ENCODE measurements at places on chromosomes 2 and 18.

DNA sequence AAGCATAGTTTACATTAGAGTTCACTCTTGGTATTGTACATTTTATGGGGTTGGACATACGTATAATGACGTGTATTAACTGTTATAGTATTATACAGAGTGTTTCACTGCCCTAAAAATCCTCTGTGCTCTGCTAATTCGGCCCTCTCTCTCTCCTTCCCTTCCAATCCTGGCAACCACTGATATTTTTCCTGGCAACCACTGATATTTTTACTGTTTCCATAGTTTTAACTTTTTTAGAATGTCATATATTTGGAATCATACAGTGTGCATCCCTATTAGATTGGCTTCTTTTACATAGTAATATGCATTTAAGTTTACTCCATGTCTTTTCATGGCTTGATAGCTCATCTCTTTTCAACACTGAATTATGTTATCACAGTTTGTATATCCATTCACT, 526.7 kb downstream of the RIT2 start:
- no peak for DNase-seq

DNA sequence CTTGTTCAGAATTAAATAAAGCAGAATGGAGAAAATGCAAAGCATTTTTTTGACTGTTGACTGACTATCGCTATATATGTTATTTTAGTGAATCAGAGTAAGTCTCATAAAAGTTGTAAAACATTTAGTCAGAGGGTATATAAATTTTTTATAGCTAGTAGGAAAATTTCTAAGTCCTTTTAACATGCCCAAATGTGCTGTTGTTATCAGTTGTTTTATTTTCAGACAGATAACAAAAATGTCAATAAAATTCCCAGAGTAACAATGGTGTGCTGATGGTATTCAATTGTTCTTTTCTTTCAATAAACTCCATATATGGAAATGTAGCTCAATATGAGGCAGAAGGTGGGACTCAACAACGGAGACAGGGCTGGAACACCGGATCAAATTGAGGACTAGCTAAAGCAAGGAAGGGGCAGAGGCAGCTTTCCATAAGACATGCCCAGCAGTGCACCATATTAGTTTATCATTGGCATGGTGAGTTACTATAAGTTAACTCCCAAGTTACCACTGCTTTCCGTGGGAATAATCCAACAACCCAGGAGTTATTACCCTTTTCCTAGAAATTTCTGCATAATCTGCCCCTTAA, 26.6 kb downstream of the GULP1 start:
- DNase-seq, result no peak

DNA sequence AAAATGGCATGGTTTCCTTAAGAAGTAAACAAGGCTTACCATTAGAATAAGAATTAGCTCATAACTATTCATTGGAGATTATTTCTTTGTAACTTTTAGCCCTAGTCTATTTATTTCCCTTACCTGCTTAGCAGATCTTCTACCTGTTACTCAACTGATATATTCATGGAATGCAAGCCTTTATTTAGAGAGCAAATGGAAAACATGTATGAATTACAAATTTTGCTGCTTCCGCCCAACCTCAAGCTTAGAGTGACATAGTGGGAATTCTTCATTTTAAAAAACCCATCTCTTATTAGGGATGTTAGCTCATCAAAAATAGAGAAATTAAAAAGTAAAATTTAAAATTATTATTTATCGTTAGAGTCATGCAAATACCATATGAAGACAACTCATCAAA, 110.9 kb downstream of the STRN start:
- DNase-seq, result no peak

DNA sequence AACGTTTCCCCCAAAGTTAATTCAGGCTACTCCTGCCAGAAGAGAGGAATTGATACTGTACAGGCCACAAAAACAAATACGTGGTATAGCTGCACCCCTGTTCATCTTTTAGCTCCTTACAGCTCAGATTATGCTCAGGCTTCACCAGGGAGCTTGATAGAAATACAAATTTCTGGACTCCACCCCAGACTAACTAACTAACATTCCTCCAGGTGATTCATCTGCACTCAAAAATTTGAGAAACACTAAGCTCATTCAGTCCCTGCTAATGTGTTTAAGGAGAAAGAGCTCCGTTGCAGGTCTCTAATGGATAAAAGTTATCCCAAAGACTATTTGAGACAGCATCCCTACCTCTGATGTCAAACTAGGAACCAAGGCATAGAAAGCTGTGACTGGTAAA, 36.8 kb upstream of the UNC80 start:
- DNase-seq, result no peak

DNA sequence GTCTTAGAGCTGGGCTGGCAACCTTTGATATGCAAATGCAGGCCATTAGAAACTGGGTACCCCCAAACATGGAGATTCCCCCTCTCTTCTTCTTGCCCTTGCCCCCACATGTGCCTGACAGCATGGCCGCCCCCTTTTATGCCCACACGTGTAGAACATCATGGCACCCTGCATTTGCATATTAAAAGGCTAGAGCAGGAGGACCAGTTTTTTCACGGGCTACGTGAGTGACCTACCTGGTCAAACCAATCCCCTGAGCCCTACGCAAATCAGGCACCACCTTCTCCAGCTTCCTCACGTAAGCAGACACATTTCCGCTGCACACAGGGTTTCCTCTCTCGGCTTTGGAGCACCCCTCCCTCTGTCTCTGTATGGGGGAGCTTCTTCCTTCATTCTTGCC, 110.9 kb upstream of the COPS8 start:
- no peak for DNase-seq

DNA sequence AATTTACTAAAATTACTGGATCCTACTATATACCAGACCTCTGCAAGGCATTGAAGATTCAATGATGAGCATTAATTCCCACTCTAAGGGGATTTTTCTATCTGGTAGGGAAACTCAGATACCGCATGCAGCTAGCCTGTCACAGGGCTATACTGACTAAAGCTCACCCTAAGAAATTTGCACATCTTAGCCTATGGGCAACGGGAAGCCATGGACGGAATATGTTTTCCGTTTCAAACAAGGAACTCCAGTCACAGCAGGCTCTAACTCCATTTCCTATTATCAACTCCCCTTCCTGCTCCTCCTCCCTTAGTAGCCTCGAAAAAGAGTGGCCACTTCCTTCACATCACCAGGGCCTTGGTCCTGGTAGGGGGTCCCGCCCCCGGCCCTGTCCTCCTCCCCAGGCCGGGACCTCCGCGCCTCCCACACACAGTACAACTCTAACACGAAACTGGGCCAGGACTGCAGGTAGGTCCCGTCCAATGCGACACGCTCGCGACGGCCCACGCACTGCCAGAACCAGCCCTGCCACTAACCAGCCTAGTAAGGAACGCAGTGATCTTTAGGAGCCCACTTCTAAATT, 659 bp upstream of the COX5B start:
- no peak for DNase-seq

GRCh38 chr2:23592061-23592685, 207.2 kb downstream of the KLHL29 start:
- DNase-seq, result no peak

DNA sequence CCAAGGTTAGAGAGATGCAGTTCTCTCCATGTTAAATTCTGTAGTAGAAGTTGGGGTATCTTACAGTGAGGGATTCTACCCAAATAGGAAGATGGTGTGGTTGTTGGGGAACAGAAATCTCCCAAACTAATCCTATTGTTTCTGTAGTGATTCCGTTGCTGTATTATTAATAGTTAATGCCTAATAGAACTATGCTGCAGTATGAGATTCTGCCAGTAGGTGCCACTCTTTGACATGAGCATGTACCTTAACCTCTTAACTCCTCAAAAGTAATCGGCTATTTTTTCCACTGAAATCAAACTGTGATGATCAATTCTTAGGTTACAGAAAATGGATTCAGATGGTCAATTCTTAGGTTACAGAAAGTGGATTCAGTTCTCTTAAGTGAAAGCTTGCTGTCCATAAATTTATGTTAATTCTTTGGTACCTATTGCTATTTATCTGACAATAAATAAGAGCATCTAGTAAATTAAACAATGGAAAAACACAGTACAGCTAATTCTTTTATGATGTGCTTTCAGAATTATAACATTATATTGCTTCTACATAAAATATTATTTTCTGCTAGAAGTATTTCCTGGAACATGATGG, 97.9 kb upstream of the DLX2 start:
- DNase-seq, result peak; percentile 30

- peak; percentile 55 for DNase-seq
Measured at GRCh38 chr2:208466151-208466919, 59.7 kb downstream of the PTH2R start.

GRCh38 chr2:143503280-143503679, 374.1 kb downstream of the ARHGAP15 start:
- no peak for DNase-seq

- DNase-seq, result peak; percentile 43
Measured at GRCh38 chr18:41745166-41746049, 209.6 kb upstream of the PIK3C3 start.

GRCh38 chr2:240821429-240821778, 1.4 kb upstream of the KIF1A start:
- DNase-seq, result no peak

DNA sequence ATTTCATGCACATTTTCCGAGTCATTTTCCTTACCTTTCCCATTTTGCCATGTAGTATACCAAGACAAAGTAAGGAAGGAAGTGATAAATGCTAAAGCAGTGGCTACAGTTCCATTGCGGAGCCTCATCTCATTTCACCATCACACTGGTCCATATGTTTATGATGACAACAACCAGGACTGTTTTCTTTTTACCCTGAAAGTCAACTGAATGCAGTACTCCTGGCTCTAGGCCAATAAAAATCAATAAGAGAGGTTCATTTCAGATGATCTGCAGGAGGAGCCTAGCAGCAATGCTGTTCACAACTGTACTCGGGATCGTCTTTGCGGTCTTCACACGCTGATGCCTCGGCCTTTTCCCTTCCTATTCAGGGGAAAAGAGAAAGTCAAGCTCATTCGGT, 4.7 kb downstream of the MGAT4A start:
- no peak for DNase-seq

DNA sequence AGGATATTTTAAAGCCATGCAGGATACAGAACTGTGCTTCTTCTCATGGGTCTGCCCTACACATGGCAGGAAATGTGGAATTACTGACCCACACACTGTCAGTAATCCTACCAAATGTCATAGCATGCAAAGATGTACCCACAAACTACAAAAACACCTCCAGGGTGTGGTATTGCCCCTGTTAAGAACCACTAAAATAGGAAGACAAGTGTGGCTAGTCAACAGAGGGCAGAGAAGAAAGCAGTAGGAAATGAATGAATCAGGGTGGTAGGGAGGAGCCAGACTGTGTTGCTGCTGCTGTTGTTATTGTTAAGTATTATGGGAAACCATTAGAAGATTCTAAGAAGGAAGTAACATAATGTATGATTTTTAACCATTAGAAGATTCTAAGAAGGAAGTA, 556.7 kb upstream of the ACVR2A start:
- DNase-seq, result no peak

DNA sequence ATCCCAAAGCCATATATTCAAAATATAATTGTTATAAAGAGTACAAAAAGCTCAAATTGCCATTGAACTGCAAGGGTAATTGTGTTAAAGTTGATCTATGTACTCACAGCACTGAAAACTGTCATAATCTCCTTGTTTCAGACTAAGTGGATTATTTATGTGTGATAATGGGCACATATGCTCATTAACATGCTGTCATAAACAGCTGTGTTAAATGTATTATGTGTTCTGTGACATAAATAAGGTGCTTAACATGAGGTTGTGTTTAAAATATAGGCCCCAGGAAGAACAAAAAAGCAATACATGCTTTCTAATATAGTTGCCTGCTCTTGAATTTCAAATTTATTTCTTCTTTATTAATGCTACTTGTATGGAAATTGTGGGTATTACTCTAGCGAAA, 409.5 kb downstream of the DCC start:
- DNase-seq, result no peak

DNA sequence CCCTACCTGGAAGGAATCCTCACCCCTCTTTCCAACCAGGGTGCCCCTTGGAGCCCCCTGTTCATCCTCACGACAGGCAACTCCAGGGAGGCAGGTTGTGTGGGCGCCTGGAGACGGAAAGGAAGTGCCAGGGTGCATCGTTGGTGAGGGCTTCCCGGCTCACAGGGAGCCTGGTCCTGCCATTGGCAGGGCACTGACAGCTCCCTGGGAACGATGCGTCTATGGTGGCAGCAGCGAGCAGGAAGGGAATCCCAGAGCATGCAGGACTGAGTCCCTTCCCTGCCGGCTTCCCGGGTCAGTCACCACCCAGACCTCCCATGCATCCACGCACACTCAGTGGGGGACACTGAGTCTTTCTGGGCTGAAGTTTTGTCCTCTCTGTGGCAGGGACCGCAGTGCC, 117.6 kb downstream of the INHBB start:
- DNase-seq, result no peak

DNA sequence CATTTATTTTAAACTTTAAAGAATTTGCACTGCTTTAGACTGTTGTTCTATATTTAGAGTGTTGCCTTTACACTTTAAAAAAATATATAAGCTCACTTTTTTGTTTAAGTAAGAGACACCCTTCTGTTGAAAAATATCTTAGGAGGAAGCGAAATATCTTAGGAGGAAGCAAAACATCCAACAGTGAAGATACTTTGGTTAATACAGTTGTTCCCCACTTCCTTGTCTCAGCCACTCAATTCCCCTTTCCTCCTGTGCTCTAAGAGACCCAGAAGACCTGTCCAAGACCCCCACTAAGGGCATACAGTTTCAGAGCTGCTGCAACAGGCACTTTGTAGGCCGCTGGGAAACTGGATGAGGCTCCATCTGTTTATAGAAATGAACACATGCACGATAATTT, 5.7 kb downstream of the SERPINB8 start:
- DNase-seq, result no peak

DNA sequence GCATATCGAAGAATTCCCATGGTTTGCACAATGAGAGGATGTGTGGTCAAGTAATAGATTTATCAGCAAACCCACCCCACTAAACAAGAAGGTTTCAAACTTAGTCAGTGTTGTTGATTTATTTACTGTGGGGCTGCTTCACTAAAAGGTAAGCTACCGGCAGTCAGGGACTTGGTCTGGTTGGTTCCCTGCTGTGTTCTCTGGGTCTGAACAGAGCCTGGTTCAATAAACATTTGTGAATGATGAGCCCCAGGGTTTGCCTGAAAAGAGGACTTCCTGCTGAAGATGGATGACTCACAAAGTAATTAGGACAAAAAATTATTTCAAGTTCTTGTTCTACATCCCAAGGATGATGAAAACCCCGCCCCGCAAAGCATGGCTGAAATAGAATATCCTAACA, 108.3 kb downstream of the SPP2 start:
- DNase-seq, result no peak

All from NT2/D1 (cell line).